ENCODE measurements at places on chromosomes 16 and 17.

DNA sequence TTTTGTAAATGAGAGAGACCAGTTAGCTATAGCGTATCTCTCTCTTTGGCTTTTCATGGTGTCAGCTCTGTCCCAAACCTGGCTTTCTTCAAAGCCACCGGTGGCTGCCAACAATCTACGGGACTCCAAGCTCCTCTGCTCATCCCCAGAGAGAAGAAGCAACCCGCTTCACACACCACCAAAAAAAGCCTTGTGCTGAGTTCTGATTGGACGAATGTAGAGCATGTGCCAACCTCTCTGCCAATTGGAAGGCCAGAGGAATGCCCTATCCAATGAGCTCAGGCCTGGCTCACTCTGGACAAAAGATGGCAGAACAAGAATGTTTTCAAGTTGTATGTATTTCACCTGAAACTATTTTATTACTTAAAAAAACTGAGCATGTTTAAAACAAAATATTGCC lies 202.4 kb downstream of the C16orf95 start:
- DNase-seq: no peak

DNA sequence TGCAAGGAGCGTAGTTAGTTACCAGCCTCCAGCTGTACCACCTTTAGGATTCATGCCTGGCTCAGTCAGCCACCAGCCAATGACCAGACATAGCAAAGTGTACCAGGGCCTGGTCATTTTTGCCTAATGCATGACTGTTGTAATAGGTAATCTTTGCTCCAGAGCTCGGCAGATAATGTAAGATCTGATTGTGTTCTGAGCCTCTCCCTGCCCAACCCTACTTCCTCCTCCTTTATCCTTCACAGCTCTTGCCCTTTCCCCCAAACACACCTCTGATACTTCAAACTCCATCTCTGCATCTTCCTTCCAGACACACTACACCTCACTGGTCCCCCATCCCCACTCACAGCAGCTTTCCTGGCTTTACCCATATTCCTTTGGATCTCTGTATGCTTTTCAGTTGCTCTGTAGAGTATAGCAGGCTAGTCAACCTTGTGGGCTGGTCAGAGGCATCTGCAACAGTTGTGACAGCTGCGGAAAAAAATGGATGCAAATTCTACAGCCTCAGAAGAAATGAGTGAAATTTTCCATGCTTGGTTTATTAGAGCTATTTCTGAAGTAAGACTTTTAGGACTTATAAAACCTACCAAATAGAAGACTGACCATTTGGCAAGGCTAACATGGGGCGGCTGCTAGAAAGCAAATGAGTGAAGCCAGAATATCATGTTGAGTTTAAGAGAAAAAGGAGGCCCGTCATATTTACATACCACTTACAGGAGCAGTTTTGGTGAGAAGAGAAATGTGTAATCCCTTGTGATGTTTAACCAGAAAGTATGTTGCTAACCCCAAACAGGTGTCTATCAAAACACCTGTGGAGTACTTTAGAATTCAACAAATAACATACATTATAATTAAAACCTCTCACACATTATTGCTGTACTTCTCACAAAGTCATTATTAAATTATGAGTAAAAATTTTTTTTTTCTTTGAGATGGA lies 19.9 kb upstream of the C16orf87 start:
- DNase-seq: no peak

GRCh38 chr17:29113334-29113733 lies 66.9 kb downstream of the MYO18A start:
- DNase-seq: no peak

DNA sequence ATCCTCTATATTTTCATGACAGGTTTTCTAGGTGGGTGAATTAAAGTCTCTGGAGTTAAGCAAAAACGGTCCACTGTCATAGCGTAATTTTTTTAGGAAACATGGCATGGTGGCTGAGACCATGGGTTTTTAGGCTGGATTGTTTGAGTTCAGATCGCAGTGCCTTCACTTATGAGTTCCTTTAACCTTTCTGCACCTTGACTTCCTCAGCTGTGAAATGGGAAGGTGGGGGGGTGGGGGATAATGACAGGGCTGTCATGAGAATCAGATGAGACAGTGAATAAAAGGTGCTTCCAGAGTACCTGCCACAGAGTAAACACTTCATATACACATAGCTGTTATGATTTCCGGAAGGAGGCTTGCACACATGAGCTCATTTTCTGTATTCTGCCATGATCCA lies 11.8 kb downstream of the PRCD start:
- DNase-seq: no peak

DNA sequence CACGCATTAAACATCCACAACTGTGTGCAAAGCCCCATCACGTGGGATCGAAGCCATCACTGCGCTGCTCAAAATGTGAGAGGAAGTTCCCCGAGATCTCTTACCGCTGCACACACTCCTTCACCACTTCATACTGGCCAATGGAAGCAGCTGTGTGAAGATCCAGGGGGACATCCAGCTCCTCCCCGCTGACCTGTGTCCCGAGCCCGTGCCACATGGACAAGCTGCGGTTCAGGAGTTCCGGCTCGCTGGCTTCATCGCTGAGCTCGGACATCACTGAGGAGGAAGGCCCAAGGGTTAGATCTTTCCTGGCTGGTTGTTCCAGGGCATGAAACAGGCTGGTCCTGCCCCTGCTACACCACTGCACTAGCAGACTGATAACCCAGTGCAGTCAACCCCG lies 4.2 kb downstream of the ANKS3 start:
- no peak for DNase-seq

GRCh38 chr16:1977875-1978268 lies 3.4 kb downstream of the NOXO1 start:
- no peak for DNase-seq

GRCh38 chr17:50588391-50589049 lies 28.0 kb downstream of the CACNA1G start:
- DNase-seq: no peak

DNA sequence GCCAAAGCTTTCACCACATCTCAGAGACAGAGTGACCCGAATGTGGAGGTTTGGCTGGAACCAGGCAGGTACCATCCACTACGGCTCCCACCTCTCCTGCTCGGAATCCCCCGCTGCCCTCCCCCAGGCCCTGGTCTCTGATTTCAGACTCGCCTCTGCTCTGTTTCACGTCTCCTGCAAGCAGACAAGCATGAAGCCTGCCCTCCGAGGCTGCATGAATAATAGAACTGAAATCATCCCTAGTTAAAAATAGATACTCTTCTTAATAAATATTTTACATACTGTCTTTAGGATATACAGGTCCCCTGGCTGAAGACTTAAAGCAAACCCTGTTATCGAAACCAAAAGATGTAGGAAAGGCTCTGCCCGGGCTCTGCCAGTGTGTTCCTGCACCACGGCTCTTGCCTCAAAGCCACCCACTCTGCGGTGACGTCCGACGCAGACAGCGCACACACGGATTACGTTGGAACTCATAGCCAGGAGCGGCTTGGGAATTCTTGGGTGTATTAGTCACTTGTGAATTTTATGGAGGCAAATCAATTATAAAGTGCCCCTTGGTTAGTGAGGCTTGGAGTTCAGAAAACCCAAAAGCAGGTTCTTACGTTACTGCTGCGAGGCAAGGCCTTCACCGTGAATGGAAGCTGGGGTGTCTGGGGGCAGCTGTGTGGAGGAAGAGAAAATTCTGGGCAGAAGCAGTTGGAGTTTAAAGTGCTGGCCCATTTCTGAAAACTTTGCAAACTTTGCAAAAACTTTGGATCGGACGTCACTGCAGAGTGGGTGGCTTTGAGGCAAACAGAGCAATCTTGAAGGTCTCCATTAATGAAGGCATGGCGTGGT lies 25.6 kb upstream of the NPTX1 start:
- DNase-seq: no peak

DNA sequence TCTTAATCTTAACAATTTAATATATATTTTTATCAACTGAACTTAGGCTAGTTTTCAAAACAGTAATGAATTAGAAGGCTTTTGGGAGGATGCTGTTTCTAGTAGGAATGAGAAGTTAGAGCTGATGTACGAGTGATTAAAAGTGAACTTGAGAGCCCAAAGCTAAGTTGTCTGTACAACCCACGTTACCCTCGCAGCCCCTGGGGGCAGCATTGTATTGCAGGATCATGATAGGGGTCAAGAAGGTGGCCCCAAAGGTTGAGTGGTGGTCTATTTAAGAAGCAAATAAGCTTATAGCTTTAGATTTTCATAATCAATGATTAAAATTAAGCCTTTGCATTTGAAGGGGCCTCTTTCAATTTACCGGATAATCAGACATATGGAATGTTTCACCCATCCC lies 33.7 kb upstream of the ALDH3A2 start:
- DNase-seq: no peak

GRCh38 chr17:46013502-46014165 lies 14.6 kb downstream of the STH start:
- DNase-seq: no peak

GRCh38 chr17:16329519-16330271 lies 23.6 kb downstream of the CENPV start:
- no peak for DNase-seq

DNA sequence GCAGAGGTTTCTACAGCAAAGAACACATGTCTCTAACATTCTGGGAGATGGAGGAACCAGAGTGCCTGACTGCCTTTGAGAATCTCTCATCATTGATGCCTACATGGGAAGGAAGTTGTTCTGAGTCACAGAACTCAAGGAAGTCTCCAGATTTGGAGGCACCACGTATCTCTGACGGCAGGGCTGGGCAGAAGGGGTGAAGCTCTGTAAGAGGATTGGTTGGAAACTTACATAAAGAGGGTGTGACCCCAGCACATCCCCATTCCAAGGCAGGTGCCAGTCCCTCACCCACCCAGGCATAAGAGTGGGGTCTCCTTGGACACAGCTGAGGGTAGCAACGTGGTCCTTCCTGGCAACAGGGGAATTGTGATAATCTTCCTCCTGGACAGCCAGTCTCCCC lies 17.4 kb downstream of the TNFRSF13B start:
- DNase-seq: no peak

- no peak for DNase-seq
Measured at GRCh38 chr16:64305663-64306062, 816.2 kb downstream of the CDH11 start.

DNA sequence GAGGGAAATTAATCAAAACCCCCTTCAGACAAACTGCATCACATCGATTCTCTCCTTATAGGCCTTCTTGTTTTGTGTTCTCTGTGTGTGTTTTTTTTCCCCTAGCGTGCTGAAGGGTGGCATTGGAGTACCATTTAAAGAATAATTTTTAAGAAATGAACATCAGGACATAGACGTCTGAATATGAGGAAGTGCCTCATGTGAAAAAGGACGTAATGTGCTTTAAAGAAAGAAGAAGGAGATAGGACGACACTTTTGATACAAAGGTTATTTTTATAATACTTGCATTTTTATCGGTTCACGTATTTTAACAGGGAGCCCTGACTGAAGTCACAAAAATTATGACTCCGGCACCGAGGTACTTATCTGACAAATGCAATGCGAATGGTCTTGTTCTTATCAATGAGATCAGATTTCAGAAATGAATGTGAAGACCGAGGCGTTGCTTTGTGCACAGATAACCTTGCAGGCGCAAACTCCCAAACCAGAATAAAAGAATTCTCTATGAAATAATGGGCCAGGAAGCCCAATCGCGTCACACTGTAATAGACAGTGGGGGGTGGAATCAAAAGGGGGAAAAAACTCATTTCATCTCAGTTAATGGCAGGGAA lies 606.3 kb downstream of the MAF start:
- DNase-seq: no peak

GRCh38 chr17:2357931-2358434 lies 20.7 kb downstream of the SGSM2 start:
- no peak for DNase-seq

GRCh38 chr17:64410750-64411490 lies 20.3 kb upstream of the PECAM1 start:
- no peak for DNase-seq

DNA sequence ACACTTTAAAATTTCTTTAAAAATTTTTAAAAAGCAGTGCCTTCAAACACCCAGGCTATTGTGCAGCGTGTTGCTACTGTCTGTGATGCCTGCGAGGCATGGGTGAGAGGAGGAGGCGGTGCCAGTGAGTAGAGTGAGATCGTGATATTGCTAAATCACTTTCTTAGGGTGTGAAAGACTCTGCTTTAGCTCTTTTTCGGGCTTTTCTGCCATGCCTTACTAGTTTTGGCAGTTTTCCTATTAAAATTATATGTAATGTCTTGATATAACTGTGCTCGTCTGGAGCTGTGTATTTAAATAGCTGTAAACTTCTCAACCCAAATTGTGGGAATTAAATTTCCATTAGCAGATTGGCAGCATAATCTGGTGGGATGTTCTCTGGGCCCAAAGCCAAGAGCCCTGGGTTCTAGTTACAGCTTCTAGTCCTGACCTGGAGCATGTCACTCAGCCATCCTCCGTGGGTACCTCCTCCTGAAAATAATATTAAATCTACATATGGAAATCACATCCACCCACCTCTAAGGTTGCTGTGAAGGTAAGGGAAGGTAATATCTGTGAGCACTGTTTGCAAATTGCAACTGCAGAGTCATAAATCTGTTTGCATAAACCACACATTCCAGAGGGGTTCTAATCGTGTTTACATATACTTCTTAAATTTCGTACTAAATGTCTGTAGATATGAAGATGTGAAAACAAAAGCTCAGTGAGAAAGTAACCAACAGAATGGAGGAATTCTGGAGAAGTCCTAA lies 264.3 kb upstream of the CACNG5 start:
- no peak for DNase-seq

- DNase-seq: no peak
Measured at GRCh38 chr17:76107509-76107908, 3.9 kb upstream of the EXOC7 start.

DNA sequence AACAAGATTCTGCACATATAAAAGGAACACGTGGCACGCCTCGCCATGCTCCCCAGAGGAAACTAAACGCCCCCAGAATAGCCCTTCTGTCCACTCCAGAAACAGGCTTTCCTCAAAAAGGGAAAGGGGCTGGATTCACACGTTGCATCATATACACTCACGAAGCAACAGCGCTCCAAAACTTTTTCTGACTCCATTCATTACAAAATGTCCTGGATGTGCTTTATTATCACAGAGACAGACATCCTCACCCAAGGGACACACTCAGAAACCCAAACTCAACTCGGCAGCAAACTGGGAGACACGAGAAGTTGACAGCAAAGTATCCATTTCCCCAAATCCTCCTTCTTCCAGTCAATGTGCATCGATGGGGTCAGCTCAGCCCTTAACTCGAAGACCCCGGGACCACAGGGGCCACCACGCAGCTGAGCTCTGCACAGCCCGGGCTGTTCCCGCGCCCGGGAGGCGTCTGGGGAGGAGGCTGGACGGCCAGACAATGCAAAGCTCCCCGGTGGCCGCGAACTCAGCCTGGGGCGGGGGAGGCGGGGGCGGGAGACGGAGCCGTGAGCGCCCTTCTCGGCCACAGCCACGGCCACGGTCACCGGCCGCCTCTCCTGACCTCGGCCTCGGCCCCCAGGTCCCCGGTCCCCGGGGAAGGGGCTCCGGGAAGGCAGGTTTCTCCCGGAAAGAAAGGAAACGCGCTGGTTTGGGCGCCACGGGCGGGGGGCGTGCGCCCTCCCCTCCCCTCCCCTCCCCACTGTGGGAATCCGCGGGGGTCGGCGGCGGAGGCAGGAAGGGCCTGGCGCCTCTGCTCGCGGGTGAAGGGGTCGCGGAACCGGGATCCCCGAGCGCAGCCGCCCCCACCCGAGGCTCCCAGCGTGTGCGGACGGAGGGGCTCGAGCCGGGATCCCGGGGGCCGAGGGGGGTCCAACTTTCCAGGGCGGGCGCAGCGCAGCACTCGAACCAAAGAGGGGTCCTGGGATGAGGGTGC lies 1.2 kb downstream of the NXN start:
- no peak for DNase-seq
